Activated gamma-delta T cell treated with anti-CD3 and anti-CD28 coated beads, Interleukin-2, amount 50 U/mL, for 16 hours (primary cell): ENCODE measurements at places on chromosomes 3 and 15.

GRCh38 chr15:71463156-71463665 is 347.1 kb upstream of the NR2E3 start:
- no peak for DNase-seq

- DNase-seq: no peak
These were observed 14.4 kb upstream of the ZBTB38 start for GRCh38 chr3:141353652-141354495.

DNA sequence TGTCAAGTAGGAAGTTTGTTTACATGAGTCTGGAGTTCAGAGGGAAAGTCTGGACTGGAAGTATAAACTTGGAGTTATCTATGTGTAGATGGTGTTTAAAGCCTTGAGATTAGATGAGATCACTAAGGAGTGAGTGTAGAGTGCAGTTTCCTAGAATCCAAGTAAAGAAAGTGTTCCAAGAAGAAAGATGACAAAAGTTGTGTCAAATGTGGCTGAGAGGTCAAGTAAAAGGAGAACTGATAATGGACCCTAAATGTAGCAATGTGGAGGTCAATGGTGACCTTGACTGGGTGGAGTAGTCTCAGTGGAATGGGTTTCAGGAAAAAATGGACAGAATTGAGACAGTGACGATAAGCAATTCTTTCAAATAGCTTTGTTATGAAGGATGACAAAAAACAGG is 39.9 kb upstream of the ULK4 start:
- DNase-seq: no peak

- DNase-seq: no peak
These were observed 225.0 kb downstream of the EPHA3 start for GRCh38 chr3:89332386-89332785.

GRCh38 chr15:95097361-95097760 is 866.0 kb downstream of the MCTP2 start:
- DNase-seq: no peak

DNA sequence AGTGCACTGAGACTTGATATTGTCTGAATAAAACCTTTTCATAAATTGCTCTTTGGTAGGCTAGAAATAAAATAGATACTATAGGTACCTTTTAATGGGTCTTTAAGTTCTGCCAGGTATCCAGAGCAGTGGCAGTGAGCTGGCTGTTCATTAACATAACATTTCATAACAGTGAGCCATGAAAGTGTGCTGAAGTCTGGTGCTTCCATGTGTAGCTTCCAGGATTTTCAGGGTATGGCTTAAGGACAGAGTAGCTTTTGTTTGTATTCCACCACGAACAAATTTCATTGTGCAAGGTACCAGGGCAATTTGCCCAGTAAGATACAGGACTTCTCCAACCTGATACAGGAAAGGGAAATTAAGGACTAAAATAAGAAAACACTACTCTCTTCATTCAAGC is 124.7 kb upstream of the NANOGP8 start:
- DNase-seq: no peak

DNA sequence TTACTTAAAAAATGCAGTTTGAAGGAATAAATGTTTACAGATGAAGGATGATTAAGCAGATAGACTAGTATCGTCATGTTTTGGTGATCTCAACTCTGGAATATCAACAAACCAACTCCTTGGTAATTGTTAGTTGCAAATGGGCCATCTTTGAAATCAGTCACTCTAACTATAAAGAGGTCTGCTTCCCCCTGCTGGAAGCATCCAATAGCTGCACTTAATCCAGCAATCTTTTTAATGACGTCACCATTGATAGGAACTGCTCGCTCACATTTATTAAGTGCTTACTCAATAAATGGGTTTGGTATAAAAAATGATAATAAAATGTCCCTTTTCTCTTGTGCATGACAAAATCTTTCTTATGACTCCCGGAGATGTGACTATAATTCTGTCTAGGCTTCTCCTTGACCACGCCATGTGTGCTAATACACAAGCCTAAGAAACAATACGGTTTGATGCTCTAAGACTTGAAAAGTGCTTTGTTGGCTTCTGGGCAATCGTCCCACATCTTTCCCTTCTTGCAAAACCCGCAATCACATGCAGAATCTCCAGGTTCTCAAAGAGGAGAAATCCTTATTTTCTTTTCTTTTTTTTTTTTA is 227.6 kb upstream of the POU1F1 start:
- no peak for DNase-seq

- no peak for DNase-seq
These were observed 197.2 kb upstream of the RBMS3 start for GRCh38 chr3:29083676-29084075.

DNA sequence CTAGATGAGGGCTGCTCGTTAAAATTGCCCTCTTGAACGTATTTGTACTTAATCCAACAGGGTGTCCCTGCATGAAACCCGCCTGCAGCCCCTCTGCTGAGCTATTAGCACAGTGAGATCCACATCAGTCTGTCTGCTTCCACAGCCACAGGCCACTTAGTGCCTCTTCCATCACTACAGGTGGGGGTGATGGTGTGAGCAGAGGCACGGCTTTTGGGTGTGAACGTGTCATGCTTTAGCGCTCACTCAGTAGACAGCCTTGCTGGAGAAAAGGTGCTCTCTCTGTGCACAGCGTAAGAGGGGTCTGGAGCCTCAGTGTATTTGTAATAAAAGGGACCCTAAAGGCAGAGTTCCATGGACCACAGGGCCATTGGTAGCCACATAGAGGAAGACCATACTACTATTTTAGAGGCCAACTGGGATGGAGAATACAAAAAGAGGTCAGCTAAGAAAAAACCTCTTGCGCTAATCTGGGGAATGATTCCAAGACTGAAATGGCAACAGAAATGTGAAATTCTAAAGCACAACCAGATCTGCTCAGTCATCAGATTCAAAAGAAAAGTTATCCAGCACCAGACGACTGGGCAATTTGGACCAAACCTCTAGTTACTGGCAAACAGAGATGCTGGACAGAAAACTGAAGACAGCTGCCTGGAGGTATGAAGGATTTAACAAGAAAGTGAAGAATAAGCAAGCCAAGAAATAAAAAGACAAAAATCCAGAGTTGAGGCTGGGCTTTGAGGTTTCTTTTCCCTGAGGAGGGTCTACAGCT is 120.2 kb downstream of the ATP10A start:
- DNase-seq: no peak

- no peak for DNase-seq
These were observed 169.1 kb downstream of the NSMCE3 start for GRCh38 chr15:29100486-29101000.

- no peak for DNase-seq
These were observed 20.6 kb downstream of the SNTN start for GRCh38 chr3:63673111-63673510.

GRCh38 chr3:142210608-142211007 is 14.8 kb downstream of the GK5 start:
- DNase-seq: no peak

DNA sequence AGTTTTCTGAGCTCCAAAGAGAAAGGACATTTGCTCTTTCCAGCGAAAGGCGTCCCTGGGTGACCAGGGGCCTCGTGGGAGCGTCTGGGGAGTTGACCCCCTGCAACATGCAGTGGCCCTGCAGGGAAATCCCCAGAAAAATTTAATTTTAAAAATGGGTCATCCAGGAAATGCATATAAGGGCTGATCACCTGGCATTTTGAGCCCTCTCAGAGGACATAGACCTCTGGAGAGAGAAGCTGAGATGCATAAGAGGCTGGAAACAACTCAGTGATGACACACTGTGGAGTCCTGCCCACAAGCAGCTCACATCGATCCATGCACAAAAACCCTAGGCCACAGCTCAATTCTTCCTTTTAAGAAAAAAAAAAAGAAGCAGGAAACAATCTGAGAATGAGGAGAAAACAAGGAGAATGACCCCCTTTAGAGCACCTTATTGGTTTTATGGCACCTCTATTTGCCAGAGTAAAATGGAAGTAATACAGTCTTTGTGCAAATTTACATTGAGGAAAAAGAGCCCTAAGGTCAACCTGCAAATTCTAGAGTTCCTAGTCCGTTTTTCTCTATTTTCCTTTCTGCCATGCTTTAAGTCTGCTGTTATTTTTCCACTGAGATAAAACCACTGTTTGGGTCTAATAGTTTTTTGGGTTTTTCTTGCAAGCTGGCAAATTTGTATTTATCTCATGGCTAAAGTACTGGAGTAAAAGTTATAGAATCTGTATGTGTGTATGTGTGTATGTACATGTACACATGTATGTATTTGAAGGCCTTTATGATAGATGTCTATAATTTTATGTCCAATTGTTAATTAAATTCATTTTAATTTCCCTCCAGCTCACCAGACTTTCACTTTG is 6.9 kb upstream of the BDH1 start:
- no peak for DNase-seq

DNA sequence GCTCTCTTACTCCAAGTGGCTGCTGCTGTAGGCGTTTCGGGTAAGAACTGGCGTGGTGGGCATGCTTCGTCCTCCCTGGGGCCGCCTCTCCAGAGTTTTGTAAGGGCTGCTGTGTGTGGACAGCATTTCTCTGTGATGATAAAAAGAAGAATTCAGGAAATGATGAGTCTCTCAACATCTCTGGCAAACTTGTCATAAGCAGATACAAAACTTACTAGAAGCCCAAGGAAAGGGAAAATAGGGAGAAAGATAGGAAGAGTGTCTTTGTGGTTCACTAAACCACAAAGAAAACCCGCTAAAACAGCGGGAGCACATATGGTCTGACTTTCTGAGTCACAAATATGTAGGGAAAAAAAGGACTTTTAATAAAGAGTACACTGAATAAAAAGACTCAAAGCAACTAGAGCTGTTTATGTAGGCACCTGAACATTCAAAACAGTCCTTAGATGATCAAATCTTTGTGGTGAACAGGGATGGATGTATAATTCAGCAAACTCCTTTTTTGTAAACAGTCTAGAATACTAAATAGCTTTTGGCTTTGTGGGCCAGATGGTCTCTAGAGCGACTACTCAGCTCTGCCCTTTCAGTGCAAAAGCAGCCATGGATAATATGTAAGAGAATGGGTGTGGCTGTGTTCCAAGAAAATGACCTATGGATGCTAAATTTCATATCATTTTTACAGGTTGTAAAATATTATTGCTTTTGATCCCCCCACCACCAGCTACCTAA is 60.4 kb upstream of the LMOD3 start:
- DNase-seq: no peak

GRCh38 chr15:80743189-80743833 is 35.9 kb upstream of the CEMIP start:
- DNase-seq: no peak

- no peak for DNase-seq
These were observed 828.0 kb upstream of the DPPA4 start for GRCh38 chr3:110165370-110165743.

- DNase-seq: no peak
These were observed 1.2 kb upstream of the GPR176 start for GRCh38 chr15:39921274-39921638.

GRCh38 chr15:78085928-78086327 is 6.4 kb upstream of the SH2D7 start:
- no peak for DNase-seq

GRCh38 chr3:185685231-185686035 is 99.3 kb downstream of the SENP2 start:
- no peak for DNase-seq

DNA sequence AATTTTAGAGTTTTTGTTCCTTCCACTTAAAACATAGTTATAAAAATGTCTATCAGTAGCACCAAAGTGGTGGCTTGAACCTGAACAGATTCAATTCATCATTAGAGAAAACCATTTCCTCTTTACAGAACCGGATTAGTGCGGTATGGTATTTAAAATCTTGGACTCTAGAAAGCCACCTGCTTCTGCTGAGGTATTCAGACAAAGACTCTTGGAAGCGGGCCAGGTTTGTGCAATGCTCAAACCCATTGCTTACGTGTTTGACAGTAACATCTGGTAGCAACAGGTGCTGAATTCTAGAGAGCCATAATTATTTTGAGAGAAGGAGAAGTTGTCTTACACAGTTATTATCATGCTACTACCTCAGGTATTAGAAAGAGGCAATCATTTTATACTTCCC is 290.5 kb downstream of the NAALADL2 start:
- DNase-seq: no peak

GRCh38 chr15:80557441-80558234 is 137.5 kb upstream of the ABHD17C start:
- no peak for DNase-seq

GRCh38 chr3:150202711-150203110 is 205.4 kb upstream of the TSC22D2 start:
- no peak for DNase-seq

DNA sequence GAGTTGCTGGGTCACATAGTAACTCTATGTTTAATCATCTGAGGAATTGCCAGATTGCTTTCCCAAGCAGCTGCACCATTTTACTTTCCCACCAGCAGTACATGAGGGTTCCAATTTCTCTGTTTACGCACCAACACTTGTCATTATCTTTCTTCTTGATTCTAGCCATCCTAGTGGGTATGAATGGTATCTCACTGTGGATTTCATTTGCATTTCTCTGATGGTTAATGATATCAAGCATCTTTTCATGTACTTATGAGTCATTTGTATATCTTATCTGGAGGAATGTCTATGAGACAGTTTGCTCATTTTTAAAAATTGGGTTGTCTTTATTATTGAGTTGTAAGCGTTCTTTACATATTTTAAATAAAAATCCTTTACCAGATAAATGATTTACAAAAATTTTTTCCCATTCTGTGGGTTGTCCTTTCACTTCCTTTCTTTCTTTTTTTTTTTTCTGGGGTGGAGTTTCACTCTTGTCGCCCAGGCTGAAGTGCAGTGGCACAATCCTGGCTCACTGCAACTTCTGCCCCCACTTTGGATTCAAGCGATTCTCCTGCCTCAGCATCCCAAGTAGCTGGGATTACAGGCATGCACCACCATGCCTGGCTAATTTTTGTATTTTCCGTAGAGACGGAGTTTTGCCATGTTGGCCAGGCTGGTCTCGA is 8.9 kb upstream of the SGO1 start:
- no peak for DNase-seq

DNA sequence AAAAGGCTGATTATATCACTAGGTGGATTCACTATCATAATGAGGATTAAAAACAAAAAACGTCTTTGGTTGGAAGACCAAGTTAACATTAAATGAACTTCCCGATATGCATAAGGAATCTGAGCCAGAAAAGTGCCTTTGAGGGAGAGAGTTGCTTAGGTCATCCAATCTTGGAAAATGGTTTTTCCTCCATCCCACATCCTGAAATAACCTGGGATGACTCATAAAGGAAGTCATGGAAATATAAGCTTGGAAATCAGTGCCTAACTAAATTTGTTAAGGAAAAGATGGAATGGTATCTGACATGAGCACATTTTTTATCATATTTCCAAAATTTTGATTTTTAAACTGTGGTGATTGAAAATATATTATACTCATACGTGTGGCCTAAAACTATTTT is 66.0 kb downstream of the KBTBD8 start:
- DNase-seq: no peak

- no peak for DNase-seq
These were observed 36.2 kb downstream of the ILDR1 start for GRCh38 chr3:121985846-121986245.

- no peak for DNase-seq
These were observed 303.7 kb upstream of the WNT5A start for GRCh38 chr3:55790596-55791350.

- DNase-seq: no peak
These were observed 164.9 kb downstream of the NR2F2 start for GRCh38 chr15:96495386-96495785.

DNA sequence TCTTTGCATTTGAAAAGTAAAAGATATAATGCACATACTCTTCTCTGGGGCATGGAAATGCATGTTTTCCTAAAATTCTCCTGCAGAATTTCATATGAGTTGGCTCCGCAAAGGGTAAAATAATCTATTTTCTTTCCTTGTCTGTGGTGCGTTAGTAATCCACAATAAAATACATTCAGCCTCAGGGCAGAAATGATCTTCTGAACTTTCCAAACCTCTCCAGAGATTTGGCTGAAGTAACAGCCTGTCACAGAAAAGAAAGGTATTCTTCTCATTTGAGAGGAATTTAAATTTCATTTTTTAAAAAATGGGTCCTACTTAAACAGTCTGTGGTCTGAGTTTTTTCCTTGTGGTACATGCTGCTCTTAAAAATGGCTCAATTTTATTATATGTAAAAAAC is 182.7 kb upstream of the DCBLD2 start:
- no peak for DNase-seq
